ENCODE measurements at places on chromosomes 11 and 22.

GRCh38 chr11:103730131-103730940 lies 306.1 kb upstream of the DDI1 start:
- no peak for DNase-seq

DNA sequence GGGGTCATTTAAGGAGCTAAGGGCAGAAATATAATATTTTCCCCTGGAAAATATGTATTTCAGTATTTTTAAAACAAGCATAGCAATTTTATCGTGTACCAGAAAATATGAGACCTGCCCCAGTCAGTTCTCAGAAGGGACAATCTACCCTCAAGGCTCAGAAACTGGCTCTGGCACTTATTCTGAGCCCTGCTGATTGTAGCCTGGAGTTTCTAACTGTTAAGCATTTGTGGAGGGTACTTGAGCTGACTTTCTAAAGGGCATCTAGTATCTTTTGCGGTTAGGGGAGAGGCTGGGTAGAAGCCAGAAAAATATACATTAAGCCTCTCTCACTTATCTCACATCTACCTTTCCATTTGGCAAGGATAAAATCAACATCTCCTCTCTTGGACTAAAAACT lies 71.3 kb upstream of the FSHB start:
- no peak for DNase-seq

DNA sequence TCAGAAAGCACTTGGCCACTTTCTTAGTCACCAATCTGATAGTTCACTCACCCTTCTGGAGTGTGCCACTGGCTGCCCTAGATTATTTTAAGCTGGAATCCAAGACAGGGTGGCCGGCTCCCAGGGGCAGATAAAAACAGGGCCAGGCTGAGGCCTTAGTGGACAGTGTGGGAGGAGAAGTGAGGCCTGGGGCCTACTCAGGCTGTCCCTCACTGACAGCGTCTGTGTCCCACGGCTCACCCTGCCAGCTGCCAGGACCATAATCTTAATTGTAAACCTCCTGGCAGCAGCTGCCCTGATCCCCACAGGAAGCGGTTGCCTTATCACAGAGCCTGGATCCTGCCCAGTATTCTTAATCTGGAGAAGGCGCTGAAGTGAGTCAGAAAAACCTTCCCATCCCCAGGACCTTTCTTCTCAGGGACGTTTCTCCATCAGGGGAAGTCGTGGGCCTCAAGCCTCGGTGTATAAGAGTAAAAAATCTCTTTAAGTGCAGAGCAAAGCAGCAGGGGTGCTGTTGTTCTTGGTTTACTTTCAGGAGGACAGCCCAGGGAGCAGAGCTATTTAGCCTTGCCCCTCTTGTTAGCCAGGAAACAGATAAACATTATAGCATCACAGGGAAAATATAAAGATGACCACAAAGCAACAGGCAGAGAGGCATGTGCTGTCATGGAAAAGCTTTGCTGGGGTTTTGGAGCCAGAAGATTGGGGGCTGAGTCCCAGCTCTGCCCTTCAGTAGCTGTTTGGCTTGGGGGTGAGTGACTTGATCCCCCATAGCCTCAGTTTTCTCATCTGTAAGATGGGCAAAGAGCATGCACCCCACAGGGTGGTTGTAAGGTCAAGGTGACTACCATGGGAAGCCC lies 39.6 kb downstream of the TSPAN18 start:
- DNase-seq = no peak

- no peak for DNase-seq
Measured at GRCh38 chr11:83158357-83158786, 1.4 kb downstream of the PCF11 start.

GRCh38 chr11:84430661-84431060 lies 1144.5 kb upstream of the CCDC90B start:
- DNase-seq = peak; percentile 2

DNA sequence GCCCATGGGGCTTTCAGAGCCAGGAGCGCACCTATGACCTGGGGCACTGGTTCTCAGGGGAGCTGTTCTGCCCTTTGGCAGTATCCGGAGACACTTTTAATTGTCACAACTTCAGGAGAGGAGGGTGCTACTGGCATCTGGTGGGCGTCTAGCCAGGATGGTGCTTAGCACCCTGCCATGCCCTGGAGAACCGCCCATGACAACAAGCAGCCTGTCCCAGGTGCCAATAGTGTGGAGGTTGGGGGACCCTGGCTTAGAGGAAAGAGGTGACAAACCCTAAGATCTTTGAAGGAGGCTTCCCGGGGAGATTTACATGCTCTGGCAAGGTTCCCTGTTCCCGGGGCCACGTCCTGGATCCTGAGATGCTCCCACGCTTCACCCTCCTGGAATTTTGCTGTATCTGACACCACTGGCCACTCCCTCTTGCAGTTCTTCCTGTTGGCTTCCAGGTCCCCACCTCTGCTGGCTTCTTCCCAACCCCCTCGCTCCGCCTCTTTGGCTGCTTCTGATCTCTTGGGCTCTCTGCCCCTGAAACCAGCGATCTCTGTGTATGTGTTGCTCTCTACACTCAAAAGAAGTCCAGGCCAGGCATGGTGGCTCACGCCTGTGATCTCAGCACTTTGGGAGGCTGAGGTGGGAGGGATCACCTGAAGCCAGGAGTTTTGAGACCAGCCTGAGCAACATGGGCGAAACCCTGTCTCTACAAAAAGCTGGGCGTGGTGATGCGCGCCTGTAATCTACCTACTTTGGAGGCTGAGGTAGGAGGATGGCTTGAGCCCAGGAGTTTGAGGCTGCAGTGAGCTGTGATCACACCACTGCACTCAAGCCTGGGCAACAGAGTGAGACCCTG lies 31.1 kb downstream of the FADS3 start:
- no peak for DNase-seq

DNA sequence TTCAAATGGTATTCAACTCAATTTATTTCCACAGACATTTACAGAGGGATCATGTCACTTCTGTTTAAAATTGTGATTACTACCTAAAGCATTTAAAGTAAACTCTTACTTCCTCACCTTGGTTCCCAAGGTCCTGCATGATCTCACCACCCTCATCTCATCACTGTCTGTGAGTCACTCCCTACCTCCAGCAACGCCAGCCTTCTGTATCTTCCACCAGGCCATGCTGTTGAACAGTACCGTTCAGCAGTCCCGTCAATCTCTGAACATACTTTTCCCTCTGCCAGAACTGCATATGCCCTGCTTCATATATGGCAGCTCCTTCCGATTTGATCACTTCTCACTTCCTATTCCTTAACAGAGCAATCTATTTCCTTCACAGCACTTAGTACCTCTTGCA lies 2.0 kb downstream of the FBXO3 start:
- no peak for DNase-seq

DNA sequence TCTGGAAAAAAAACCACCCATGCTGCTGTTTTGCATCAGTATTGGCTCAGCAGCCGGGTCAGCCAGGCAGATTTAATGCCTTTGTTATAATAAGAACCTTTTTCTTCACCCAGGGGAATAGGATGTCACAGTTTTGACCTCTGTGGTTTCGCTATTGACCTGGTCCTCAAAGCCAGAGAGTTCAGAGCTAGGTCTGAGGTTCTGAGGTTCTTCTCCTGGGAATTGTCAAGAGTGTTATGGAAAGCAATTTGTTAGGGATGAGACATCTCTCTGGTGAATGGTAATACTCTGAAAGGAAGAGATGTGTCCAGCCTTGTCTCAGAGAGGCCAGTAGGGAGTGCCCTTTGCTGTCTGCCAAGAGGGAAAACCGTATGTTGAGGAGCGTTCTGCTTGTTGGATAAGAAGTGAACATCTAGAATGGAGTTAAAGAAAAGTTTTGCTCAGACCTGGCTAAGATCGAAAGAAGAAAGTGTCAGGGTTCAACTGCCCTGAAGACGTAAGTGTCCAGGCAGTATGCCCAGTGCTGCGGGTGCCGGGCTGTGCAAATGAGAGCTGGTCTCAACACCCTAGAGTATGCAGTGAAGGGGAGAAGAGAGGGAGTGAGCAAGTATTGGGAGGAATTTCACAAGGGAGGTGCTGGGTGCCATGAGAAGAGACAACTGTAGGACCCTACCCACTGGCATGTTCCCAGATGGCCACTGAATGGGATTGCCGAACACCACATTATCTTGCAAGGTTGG lies 150.9 kb upstream of the TTC12 start:
- no peak for DNase-seq

GRCh38 chr11:72432347-72433287 lies 1.7 kb downstream of the CLPB start:
- DNase-seq = no peak

DNA sequence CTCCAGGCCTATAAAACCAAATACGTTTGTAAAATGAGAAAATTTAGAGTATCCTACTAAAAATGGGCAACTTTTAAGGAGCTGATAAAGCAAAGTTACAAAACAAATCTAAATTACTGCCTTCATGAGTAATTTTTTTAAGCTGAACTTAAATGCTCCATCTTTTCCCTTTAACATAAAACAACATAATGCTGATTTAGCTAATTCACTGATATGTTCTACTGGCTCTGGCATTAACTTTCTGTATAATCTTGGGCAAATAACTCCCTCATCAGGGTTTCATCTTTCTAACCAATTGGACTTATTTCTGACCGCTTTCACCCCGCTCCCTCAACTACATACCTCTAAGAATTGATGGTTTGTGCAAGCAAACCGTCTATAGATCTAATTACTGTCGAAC lies 362 bp downstream of the OR10A3 start:
- DNase-seq = no peak

DNA sequence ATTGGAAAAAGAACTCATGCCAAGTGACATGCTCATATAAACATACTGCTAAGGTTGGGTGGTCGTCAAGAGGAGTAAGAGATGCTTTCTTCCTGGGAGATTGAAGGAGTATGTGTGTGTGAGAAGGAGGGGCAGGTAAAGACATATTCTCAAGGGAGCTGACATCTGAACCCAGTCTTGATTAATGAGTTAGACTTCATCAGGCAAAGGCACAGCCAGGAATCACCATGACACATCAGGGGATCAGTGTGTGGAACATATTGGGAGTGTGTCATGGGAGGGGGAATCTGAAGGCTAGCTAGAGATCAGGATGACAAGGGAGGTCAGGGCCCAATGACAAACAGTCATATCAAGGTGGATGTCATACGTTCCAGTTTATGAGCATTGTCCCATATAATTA lies 14.9 kb downstream of the CNTF start:
- no peak for DNase-seq

- DNase-seq = peak; percentile 53
Measured at GRCh38 chr11:65551572-65552387, 6.4 kb downstream of the LTBP3 start.

DNA sequence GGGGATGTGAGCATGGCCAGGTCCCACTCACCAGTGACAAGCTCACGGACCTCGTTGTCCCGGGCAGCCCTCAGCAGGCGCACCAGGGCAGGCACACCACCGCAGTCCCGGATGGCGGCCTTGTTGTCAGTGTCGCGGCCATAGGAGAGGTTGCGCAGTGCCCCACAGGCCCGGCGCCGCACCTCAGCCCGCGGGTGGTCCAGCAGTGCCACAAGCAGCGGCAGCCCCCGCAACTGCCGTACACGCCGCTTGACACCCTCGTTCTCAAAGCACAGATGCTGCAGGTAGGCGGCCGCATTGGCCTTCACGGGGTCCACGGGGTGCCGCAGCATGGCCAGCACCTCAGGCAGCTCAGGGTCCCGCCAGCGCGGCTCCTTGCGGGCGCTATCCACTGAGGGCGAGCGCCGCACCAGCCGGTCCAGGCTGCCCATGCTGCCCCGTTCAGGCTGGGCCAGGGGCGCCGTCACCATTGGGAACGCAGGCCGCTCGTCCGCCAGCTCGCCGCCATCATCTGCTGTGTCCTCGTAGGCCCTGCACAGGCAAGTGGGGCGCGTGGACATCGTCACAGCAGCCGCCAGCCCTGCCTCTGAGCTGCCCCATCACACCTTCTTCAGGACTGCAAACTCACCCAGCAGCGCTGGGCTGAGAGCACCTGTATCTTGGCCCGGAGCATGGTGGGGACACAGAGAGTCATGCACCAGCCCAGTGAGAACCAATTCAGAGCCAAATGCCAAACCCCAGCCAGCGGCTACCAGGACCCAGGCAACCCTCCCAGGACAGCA lies 36.7 kb downstream of the ARVCF start:
- no peak for DNase-seq

DNA sequence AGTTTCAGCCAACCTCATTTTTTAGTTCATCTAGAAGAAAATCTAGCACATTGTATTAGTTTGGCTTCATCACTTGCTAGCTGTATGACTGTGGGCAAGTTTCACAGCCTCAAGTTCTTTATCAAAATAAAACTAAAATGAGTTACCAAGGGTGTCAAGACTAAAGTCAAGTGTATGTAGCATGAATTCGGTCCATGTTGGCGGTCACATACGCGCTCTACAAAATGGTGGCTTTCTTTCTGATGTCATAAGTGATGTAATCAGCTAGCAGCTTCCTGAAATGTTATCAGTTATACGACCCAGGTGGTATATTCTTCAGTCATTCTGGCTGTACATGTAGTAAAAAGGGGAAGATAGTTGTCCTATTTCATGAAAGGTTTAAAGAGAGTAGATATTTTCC lies 50.5 kb downstream of the POLD3 start:
- no peak for DNase-seq

- DNase-seq = no peak
Measured at GRCh38 chr22:46350121-46350520, 14.6 kb downstream of the TRMU start.

DNA sequence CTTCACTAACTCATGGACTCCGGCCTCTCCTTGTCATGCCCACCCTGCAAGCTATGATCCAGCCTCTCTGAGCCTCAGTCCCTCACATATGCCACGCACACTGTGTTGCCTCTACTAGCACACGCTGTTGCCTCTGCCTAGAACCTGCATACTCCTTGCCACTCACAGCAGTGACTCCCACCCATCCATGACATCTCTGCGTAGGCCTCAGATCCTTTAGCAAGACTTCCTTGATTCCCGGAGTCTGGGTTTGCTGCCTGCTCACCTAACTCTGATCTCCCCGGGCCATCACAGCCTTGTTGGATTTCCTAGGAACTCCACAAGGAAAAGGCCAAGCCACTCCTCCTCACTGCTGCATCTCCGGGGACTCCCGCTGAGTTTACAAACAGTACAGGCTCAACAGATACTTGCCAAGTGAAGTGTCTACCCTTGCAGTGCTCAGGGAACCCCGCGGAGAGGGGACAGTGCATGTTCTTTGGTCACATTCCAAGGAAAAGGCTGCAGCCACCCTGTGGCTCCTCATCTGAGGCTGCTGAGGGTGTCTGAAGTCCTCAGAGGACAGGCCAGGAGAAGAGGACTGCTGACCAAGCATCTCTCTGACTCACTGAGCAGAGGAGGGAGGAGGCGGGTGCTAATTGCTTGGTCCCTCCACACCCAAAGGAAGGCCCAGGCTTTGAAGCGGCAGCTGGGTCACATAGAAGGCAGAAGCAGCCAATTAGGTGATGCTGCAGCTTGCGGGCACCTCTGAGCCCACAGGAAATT lies 42.4 kb upstream of the NAV2 start:
- no peak for DNase-seq
